Pancreas (tissue), 10 donors: ENCODE measurements at places on chromosomes 1 and 21. TPM values are rescaled to one million over a fixed set of nuclear protein-coding genes. Genes with fewer than 3 reads are reported as not detected.

The VCAM1 gene
- 4.3 TPM for total RNA-seq

The BCAS2 gene
- 17.5 TPM for total RNA-seq

The KRTAP12-2 gene
- not detected for total RNA-seq

GRCh38 chr1:27883536-27883935 lies 11.2 kb downstream of the THEMIS2 start:
- DNase-seq = no peak

- DNase-seq = no peak
Observed at GRCh38 chr1:4366091-4366490, 288.3 kb upstream of the AJAP1 start.

DNA sequence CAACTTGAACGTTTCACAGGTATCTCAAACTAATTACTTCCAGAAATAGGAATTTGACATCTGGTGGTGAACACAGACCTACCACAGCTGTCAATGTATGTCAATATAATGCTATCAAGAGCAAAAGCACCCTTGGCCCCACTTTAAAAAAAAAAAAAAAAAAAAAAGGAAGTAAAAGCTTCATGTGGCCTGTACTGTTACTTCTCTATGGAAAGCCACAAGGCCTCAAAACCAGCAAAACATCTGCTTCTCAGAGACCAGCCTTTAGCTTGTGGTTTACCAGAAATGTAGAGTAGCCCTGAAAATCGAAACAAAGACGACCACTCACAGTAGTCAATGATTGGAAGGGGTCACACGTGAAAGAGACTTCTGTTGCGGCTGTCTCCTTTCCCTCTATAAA lies 109.6 kb downstream of the SLC45A1 start:
- DNase-seq = no peak

DNA sequence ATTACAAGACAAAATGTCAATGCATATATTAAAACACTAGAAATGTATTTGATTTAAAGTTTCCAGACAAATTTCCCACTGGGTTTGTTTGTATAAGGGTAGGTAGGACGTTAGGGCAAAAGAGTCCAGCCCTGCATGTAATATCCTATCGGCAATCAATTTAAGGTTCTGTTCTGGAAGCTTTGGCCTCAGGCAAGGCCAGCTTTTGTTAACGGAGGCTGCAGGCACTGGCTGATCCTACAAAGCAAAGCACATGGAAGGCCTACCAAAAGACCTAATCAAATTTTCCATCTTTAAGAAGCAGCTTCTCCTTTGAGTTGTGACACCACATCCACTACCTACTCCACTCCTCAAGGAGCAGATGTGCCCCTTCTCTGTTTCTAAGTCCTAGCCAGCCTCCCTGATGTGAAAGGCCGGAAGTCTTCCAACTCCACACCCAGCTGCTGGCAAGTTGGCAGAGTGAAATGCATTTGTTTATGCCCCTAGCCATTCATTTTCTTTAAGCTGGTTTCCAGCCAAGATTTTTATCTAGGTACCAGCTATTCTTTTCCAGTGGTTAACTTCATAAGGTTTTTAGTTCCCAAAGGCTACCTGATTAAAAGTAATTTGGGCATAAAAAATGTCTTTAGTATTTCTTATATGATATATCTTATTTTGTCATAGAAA lies 452.6 kb downstream of the PTBP2 start:
- DNase-seq = no peak

DNA sequence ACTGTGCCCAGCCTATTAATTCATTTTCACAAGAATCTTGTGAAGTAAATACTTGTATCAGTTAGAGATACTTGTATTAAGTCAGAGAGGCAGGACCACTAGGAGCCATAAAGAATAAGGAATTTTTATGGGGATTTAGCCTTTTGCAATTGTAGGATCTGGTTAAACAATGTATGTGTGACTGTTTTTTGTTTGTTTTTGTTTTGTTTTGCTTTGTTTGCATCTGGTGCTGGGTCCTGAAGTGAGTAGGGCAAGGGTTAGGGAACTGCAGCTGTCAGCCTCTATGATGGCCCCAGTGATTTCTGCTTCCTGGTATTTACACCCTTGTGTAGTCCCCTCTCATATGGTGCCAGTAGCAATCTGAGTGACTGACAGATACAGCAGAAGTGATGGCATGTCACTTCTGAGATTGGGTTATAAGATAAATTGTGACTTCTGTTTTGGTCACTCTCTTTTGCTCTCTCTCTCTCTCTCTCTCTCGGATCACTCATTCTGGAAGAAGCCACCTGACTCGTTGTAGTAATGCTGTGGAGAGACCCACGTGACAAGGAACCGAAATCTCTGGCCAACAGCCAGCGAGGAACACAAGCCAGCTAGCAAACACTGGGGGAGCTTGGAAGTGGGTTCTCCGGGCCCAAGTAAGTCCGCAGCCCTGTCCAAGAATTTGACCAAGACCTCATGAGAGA lies 96.2 kb upstream of the MARK1 start:
- DNase-seq = no peak

The RGS7 gene
- total RNA-seq = 0.14 TPM

DNA sequence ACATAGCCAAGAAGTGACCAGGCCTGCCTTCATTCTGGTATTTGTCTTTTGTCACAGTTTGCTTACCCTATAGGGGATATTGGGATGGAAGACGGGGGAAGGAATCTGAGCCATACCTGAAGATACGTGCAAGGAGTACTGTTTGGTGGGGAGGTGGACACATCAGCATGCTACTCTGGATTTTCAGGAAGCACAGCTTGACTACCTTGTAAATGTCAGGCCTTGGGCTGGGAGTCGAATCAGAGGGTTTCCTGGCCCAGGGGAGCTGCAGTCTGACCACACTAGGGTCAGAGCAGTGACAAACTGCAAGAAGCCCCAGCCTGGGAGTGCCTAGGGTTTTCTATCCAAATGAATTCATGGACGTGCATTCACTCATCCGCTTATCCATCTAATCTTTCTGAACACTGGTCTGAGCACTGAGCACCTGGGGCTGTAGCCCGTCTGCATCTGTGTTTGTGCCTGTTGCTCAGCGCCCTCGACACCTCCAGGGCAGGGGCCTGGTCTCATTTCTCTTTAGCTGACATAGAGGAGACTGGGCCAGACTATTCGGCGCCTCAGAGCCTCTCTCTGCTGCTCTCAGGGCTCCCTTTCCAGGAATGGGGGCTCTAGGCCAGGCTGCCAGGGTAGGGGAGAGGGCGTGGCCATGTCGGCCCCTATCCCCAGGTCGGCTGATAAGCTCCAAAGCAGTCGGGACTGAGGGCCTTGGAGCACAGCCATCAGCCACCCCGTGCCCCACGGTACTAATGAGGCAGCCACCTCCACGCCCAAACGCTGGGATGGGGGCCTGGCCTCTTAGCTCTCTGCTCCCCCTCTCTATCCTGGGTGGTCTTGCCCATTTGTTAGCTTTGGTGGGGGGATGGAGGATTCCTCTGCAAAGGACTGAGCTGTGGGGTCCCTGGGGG lies 47.0 kb upstream of the SLC2A1 start:
- no peak for DNase-seq

DNA sequence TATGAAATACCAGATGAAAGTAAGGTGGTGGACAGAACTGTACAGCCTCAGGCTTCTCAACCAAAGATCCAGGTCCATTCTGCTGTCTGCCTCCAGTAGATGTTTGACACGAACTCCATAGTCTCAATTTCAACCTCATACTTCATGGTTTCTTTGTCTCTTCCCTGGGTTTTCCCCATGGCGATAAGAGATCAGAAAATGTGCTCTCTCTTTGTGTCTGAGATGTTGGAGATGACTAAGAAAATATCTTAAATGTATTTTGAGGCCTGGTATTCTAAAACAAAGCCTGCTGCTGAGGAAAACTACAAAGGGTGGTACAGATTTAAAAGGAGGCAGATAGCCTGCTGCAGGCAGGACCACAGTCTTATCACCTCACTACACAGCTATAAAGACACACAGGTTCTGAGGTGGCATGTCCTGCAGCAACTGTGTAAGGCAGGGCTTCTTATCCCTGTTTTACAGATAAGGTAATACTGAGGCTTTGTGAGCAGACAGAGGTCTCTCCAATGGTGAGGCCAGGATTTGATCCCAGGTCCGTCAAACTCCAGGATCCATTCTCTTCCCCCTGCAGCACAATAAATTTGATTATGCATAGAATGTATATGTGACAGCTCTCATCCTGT lies 40.0 kb upstream of the CACNA1E start:
- no peak for DNase-seq

- DNase-seq = no peak
Observed at GRCh38 chr1:84756001-84756400, 65.7 kb upstream of the SSX2IP start.

DNA sequence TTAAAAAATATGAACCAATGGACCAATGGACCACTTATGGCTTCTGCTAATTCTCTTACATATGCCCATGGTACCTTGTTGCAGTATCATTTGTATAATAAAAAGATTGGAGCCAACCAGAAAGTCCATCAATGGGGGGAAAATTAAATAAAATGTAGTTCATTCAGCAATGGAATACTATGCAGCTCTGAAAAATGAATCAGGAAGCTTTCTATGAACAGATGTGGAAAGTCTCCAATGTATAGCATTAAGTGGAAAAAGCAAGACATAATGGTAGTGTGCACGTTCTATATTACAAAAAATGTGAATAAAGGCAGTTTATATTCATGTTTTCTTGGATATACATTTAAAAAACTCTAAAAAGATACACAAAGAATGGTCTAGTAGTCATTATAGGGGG lies 101.3 kb downstream of the KCNJ15 start:
- no peak for DNase-seq

DNA sequence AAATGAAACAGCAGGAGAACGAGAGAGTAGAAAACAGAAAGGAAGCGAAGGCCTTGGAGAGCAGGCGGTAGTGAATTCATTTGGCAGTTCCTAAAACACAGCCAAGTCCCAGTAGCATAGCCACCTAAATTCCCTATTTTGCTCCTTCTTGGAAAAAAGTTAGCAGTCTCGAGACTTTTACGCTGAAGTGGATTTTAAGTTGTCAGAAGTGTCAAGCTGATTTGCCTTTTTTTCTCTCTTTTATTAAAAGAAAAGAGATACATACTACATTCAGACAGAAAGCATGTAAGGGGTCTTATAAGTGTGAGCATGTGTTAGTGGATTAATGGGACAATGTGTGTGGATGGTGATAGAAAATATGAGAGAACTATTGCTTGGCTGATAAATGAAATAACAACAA lies 19.2 kb downstream of the NFIA start:
- DNase-seq = no peak

The OR2AJ1 gene
- total RNA-seq = not detected

The TACSTD2 gene
- total RNA-seq = 55.0 TPM

The KRTAP13-2 gene
- total RNA-seq = not detected

The SPAG17 gene
- total RNA-seq = 1.2 TPM

DNA sequence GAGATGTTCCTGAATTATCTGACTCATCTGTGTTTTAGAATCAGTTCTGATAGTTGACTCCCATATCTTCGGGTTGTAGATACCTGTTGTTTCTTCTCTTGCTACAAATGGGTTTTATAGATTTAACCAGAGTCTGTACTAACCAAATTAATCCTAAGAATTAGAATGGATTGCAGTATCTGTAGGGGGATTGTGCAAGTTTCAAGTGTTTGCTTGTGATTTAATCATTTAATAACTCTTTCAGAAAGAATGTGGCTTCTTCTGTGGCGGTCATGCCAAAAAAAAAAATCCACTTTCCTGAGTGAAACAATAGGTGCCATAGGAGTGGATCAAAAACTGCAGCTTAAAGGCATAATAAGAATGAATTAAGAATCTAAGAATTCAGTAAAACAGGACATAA lies 9.4 kb downstream of the IPO9 start:
- DNase-seq = no peak

The SDC3 gene
- total RNA-seq = 7.4 TPM

The AGO4 gene
- 6.8 TPM for total RNA-seq

The OR2L5 gene
- total RNA-seq = not detected

GRCh38 chr1:241749945-241750695 lies 97.9 kb upstream of the EXO1 start:
- no peak for DNase-seq

The OLFML3 gene
- total RNA-seq = 3.7 TPM

DNA sequence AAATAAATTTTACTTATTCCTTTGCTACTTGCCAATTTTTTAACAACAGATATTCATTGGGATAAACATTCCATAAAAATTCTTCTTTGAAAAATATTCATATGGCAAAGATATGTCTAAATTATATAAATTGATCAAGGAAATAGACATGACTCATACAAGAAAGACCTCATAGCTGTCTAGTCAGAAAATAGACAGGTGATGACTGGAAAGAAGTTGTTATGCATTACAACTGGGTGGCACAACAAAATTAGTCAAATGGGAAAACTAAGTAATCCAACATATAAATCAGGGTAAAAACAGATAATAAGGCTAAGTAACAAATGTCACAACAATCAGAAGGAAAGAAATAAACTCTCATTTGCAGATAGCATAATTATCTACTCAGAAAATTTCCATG lies 92.0 kb downstream of the USH2A start:
- no peak for DNase-seq

DNA sequence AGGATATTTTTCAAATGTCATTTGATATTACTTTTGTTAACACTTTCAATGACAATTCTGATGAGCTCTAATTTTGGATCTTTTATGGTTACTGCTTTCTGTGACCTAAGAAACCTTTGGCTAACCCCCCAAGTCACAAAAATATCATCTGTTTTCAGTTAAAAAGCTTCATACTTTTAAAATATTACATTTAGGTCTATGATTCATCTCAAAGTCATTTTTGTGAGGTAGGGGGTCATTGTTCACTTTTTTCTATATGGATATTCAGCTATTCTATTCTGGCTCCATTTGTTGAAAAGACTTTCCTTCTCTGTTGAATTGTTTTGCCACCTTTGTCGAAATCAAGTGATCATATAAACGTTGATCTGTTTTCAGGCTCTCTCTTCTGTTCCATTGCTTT lies 44.8 kb downstream of the UCHL5 start:
- no peak for DNase-seq

The LRRC53 gene
- total RNA-seq = not detected

GRCh38 chr1:234322979-234323378 lies 50.3 kb upstream of the COA6 start:
- no peak for DNase-seq

The OPTC gene
- total RNA-seq = not detected

DNA sequence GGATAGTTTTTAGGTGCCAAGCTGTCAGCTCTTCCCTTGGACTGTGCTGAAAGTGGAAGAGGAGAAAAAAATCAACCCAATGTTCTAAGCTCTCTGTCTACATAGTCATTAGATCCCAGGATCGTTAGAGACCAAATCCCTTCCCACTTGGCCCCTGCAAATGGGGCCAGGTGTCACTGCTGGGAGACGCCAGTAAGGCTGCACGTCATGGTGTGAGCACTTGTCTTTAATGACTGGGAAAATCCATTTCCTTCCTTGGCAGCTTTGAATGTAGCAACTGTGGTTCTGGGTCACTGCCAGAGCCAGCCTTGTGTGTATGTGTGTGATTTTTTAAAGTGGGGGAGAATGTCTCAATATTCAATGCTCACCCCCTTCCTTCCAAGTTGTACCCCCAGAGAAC lies 59.9 kb downstream of the MAN1C1 start:
- no peak for DNase-seq

GRCh38 chr1:36367798-36368197 lies 17.9 kb downstream of the STK40 start:
- no peak for DNase-seq

DNA sequence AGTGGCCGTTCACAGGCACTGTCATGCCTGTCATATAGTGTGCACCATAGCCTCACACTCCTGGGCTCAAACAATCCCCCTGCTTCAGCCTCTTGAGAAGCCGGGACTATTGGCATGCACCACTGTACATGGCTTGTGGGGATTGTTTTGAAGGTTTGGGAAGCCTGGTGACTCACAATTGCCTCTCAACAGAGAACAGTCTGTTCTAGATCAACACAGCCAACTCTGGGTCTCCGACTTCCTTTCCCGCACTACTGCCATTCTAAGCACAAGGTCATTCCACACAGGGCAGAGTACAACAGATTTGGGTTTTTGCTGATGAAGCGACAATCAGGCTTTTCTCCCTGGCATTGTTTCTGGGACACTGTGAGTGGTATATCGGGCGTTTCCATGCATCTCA lies 15.5 kb upstream of the AHCTF1 start:
- no peak for DNase-seq

The TSPEAR gene
- not detected for total RNA-seq
